AG08395 (cell line): ENCODE measurements at places on chromosomes 16 and 17.
A peak's percentile ranks its signal among the peaks of the same experiment; 100 is the strongest.

DNA sequence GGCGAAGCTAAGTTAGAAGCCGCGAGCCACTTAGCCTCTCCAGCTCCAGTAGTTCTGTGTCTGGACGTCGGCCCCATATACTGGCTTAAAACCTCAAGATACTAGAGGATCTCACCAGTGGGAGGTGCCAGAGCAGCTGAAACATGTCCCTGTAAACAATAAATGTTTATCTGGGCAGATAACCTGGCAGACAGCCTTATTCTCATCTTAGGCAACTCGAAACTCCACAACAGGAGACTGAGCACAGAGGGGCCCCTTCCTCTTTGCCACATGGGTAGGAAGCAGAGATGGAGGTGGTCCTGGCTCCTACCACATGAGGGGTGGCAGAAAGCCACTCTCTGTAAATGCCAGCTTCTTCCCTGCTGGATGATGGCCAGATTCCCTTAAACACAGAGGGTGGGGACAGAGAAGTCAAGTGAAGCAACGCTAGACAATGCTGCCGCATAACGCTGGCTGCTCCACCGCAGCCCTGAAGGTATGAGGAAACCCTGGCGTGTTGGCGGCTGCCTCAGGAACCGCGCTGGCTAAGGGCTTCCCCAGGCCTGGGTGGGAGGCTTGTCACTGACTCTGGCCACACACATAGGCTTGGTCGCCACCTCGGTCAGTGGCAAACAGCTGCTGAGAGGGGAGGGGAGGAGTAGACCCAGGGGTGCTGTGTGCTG, 67.9 kb downstream of the HIC1 start:
- no peak for DNase-seq

- DNase-seq: no peak
These were observed 12.4 kb upstream of the SLC6A2 start for GRCh38 chr16:55643161-55643970.

DNA sequence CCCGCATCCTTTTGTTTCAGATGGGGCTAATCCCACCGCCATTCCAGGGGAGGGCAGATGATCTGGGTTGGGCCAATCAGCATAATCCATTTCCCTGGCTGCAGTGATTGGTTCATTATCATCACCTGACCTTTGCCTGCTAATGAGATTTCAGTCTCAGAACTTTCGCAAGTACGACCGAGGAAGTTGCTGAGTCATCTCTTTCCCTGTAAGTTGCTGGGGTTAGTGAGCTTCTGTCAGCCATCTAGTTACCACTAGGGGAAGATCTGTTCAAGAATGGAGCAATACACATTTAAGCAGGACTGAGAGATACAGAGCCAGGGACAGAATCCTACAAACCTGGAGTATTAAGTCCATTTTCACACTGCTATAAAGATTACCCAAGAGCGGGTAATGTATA, 65.3 kb upstream of the NUDT7 start:
- no peak for DNase-seq

- DNase-seq: no peak
These were observed 237.4 kb upstream of the TOM1L1 start for GRCh38 chr17:54662978-54663876.

DNA sequence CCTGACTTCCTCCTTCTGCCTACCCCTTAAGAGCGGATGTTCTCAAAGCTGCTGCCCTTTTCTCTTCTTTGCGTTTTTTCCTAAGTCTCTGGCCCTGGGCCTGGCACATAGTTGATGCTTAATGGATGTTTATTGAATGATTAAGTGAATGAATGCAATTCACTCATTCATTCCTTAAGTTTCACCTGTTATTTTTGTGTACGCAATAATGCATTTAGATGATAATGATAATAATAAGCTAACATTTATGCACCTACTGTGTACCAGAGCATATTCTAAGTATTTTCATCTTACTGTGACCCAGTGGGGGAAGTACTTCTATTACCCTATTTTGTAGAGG, 4.4 kb downstream of the CCL5 start:
- no peak for DNase-seq

DNA sequence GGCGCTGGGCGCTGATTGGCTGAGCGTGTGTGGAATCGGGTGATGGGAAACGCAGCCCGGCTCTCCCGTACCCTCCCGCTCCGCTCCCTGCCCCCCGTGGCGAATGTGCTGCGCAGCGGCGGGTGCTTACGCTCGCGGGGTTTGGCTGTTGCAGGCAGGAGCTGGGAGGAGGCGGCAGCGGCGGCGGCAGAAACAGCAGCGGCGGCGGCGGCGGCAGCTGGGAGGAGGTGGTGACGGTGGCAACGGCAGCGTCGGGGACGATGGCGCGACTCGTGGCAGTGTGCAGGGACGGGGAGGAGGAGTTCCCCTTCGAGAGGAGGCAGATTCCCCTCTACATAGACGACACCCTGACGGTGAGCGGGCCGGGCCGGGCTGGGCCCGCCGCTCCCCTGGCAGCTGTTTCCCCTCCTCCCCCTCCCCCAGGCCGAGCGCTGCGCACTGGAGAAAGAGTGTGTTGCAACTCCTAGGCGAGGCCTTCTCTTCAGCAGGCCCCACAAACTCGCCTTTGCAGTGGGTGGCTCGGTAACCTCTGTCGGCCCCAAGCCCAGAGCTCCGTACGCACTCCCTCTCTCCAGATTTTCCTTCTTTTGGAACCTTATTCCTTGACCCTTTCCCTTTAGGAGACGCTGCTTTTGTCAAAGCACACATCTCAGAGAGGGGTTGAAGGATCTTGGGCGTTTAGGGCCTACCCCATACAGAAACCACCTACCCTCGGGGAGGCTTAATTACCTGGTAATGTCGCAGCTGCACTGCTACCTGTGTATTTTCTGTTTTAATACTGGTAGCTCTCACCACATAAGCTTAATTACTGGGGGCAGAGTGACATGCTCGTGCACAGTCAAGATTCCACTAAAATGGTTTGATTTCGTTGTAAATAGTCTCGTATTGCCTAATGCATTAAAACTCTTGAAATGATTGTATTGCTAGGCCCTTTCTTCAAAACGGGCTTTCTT, 1.0 kb downstream of the GGNBP2 start:
- peak; percentile 98 for DNase-seq

GRCh38 chr16:55622930-55623561, 32.7 kb upstream of the SLC6A2 start:
- DNase-seq: no peak

DNA sequence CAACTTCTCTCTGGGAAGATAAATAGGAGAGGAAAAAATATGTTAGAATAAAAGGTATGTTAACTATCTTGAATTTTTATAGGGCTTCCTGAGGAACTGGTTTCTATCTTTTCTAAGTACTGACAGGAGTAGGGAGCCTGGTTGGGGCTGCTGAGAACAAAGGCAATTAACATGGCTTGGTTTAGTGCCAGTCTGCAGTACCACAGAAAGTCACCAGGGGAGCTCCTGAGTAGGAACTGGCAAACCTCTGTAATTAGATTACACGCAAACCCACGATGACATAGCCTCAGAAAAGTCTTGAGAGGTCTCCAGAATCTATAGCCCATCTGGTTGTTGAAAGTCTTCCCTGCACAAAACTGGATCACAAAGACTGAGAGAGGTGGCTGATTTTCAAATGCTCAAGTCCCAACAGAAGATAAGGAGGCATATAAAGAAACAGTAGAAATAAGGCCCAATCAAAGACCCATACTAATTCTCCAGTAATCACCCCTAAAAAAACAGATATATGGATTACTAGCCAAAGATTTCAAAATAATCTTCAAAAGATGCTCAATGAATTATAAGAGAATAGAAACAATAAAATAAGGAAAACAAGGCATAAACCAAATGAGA, 11.7 kb upstream of the CNTNAP4 start:
- no peak for DNase-seq

DNA sequence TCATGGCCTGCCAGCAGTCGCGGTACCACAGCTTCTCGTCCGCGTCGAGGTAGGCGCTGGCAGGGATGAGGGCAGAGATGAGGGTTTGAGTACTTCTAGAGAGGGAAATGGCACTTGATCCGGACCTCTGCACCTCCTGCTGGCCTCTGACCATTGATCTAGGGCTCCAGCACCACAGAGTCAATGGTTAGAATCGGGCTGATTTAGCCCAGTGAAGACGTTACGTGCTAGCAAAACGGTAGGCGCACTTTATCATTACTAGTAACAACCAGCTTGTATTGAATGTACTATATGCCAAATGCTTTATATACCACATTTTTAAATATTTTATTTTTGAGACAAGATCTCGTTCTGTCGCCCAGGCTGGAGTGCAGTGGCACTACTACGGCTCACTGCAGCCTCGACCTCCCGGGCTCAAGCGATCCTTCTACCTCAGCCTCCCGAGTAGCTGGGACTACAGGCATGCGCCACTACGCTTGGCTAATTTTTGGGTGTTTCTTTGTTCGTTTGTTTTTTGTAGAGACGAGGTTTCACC, 526 bp downstream of the TSNAXIP1 start:
- no peak for DNase-seq

DNA sequence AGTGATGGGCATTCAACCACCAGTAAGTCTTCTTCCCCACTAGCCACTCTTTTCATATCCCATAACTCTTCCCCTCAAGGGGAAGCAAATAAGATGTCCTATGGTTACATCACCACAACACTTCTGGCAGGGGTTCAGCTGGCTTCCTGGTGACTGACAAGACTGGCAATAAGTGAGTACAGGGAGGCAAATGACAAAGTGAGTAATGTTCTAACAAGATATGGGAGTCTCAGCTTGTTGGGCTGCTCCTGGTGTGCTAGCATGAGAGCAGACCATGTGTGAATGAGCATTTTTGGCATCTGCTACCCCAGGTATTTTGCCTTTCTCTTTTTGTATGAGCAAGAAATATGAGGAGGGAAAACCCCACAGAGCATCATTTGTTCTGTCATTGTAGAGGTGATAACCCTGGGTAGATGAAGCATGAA, 9.9 kb downstream of the TMIGD1 start:
- DNase-seq: no peak

DNA sequence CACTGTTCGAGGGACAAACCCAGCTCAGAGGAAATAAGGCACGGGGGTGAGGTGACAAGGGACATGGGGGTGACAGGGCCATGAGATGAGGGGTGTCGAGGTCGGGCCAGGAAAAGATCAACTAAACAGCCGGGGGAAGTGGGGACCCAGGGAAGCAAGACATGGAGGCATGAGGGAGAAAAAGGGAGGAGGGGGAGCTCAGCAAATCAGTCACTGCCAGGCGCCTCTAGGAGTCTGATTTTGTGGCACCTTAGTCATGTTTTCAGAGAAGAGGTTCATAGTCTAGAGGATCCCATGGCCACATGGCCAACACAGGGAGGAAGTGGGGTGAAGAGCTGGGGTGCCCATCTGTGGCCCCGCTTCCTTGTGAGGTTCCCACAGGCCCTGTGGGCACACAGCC, 814.5 kb downstream of the KCNJ18 start:
- DNase-seq: no peak

DNA sequence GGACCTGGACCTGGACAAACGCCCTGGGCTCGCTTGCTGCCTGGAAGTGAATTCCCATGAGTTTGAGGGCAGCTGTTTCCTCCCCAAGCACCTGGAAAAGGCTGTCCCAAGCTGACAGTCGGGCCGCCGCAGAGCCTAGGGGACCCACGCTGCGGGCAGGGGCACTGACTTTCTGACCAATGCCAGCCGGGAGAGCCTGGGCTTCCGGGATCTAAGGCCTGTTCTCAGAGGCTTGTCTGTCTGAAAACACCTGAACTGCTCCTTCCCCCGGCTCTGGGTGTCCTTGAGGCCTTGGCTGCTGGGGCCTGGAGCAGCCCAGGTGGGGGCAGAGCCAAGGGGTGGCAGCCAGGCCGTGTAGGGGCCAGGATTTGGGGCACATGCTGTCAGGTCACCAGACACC, 72.6 kb downstream of the LMF1 start:
- DNase-seq: no peak

GRCh38 chr16:2206780-2207433, 1.7 kb downstream of the MLST8 start:
- DNase-seq: no peak

GRCh38 chr17:40915721-40916256, 21.7 kb downstream of the KRT23 start:
- DNase-seq: peak; percentile 60

- no peak for DNase-seq
These were observed 17.9 kb upstream of the B4GALNT2 start for GRCh38 chr17:49114703-49115102.

GRCh38 chr16:84228256-84228838, 11.5 kb downstream of the KCNG4 start:
- peak; percentile 98 for DNase-seq

- DNase-seq: no peak
These were observed 31.8 kb downstream of the HNF1B start for GRCh38 chr17:37713028-37713431.

DNA sequence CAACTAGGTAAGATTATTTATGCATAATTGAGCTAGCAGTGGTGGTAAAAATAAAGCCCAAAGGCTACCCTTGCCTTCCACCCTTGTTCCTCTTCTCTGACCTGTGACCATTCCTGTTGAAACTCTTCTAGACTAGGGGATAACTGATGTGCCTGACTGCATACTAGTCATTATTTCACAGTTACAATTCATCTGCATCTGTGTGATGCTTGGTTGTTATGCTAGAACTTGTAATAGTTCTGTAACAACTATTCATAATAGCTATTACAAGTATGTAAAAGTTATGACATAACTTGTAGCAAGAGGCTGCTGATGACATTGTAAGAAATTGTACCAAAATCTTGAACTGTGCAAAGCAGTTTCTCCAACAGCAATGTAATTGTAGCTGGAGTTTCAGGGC, 2.4 kb upstream of the VAC14 start:
- no peak for DNase-seq

DNA sequence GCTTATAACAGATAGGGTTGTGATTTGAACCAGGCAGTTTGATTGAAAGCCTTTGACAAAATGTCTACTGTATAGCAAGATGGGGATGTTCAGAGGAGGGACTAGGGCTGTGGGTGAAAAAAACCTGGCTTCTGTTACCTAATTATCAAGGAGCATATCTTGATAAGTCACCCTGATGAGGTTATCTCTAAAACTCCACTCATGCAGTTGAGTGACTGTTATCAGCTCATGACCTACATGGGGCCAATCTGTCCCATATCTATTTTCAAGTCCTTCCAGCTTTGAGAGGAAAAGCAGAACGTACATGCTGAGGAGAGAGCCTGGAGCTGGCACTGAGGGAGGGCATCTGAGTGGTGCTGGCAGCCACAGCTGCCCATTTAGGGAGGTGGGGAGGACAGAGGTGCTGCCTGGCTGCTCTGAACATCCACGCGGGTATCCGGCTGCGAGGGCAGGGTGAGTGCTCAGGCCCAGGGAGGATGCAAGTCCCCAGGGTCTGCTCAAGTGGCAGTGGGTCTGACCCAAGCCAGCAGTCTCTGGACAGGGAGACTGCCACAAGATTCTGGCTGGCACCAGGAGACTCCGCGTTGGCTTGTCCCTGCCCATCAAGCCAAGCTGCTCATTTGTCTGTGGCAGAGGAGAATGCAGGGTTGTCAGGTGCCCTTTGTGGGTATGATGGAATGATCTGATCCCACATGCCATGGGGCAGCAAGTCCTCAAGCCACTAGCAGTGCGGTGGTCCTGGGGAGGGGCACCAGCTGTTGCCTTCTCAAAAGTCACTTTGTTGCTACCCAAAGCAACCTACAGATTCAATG, 29.2 kb downstream of the ATPAF2 start:
- no peak for DNase-seq
